Left hindlimb (tissue), 1 donor: ENCODE measurements at places on chromosomes 16 and 17.

DNA sequence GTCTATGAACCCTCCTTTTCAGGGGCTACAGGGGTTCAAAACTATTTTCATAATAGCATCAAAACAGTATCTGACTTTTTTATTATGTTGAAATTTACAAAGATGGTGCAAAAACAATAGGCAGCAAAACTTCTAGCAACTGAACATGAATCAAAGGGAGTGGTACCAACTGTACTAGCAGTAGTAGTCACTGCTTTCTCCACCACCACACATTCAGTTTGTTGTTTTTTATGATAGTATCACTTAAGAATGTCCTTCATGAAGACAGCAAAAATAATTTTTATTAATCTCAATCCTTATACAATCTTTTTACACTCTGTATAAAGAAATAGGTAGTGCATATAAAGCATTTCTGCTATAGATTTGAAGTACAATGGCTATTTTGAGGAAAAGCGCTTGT lies 47.6 kb downstream of the MED13 start:
- no peak for DNase-seq

DNA sequence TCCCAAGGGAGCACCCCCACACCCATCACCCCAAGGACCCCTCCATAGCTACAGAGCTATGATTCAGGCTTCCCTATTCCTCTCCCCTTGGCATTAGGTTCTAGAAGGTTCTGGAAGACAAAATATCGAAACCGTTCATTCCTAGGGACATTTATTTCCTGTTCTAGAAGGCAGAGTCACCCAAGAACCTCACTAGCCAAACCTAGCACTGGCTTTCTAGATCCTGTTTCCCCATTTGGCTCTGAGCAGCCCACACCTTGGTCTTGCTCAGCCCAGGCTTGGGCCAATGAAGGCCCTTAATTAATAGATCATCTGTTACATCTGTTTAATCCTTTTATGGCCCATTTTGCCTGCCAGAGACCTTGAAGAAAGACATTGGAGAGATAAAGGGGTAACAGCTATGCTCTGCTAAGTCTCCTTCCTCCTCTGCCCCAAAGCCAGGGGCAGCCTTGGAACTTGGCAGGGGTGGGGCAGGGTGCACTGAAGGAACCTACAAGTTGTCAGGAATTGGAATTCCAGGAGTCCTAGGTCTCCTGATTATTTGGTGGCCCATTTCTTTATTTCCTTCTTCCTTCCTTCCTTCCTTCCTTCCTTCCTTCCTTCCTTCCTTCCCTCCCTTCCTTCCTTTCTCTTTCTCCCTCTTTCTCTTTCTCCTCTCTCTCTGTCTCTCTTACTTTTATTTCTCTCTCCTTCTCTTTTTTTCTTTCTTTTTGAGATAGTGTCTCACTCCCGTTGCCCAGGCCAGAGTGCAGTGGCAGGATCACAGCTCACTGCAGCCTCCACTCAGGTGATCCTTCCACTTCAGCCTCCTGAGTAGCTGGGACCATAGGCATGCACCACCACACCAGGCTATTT lies 8.7 kb upstream of the FZD2 start:
- no peak for DNase-seq

GRCh38 chr17:39461926-39462569 lies 762 bp downstream of the CDK12 start:
- peak; percentile 81 for DNase-seq

GRCh38 chr16:79155904-79156303 lies 444.6 kb downstream of the MAF start:
- no peak for DNase-seq

DNA sequence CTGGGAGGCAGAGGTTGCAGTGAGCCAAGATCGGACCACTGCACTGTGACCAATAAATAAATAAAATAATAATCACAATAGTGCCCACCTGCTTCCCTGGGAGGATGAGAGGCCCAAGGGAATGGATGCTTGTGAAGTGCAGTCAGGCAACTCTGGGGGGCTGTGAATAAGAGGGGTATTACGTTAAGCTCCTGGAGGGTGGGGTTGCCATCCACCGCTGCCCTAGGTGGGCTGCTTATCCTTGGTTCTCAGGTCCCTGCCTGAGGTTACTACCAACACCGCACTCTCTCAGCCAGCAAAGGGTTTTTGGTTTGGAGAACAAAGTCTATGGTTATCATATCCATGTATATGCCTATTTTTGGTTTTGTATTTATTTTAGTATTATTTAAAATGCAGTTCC lies 48.6 kb upstream of the CBFA2T3 start:
- no peak for DNase-seq

DNA sequence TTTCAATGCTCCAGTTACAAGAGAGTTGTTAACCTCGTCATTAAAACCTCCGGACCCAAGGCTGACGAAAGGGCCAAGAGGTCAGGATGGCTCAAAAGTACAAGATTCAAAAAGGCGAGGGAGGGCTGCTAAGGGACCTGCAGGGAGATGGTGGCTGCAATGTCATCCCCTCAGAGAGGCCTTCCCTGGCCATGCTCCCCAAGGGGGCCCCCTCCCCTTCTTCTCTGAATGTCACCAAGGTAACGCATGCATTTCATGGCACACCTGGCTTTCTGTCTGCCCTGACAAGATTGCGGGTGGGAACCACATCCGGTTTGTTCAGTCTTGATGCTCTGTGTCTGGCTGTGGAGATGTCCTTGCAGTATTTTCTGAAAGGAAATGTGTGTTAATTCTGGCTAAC lies 89.9 kb downstream of the C16orf78 start:
- DNase-seq = no peak

DNA sequence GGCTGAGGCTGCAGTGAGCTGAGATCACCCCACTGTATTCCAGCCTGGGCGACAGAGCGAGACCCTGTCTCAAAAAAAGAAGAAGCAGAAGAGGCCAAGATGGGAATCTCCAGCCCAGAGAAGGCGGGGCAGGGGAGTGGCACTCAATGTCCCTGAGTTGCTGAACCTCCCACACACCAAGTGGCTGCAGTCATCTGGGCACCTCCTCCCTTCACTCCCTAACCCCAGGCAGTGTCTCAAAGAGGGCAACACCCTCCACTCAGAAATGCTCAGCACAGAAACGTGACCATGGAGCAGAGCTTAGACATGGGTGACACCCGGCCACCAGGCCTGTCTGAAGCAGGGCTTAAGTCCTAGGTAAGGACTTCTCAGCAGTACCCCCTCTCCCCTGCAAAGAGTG lies 36.3 kb upstream of the BCAR1 start:
- no peak for DNase-seq

- no peak for DNase-seq
Measured at GRCh38 chr16:67278773-67279295, 498 bp upstream of the PLEKHG4 start.

GRCh38 chr17:61833536-61834193 lies 29.7 kb downstream of the BRIP1 start:
- DNase-seq = no peak

- DNase-seq = no peak
Measured at GRCh38 chr16:55655381-55655896, 349 bp upstream of the SLC6A2 start.

- no peak for DNase-seq
Measured at GRCh38 chr16:48106446-48106845, 49.3 kb downstream of the ABCC12 start.

DNA sequence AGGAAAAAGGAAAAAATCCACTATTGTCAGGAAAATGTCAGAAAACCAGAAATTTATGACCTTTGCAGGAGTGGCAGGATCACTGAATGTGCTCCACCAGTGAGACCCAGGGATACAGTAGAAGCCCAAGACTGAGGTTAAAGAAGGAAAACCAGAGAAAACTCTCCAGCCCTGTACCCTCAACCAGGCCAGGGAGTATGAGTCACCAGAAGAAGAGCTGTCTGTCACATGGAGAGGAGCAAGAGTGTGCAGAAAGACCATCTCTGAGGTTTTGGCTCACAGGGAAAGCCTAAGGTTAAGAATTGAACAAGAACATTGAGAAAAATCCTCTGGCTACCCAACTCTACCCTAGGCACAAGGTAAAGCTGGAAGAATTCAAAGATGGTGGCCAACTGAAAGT lies 47.6 kb upstream of the MON1B start:
- DNase-seq = no peak

DNA sequence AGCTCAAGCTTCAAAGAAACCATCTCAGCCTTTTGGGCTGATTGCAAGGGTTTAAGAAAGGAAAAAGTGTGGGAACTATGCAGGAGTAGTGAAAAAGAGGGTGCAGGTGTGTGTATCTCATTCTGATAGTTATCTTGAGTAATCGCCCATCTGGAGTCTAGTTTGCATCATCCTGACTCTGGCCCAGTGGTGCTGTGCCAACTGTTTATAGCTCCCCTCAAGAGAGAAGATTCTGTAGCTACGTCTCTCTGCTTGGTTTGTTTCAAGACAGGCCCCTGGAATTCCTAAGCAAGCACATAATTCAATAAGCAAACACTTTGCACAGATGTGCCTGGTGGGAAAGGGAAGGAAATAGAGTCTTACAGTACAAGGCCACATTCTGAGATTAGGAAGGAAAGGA lies 144.4 kb downstream of the HAPSTR1 start:
- no peak for DNase-seq

DNA sequence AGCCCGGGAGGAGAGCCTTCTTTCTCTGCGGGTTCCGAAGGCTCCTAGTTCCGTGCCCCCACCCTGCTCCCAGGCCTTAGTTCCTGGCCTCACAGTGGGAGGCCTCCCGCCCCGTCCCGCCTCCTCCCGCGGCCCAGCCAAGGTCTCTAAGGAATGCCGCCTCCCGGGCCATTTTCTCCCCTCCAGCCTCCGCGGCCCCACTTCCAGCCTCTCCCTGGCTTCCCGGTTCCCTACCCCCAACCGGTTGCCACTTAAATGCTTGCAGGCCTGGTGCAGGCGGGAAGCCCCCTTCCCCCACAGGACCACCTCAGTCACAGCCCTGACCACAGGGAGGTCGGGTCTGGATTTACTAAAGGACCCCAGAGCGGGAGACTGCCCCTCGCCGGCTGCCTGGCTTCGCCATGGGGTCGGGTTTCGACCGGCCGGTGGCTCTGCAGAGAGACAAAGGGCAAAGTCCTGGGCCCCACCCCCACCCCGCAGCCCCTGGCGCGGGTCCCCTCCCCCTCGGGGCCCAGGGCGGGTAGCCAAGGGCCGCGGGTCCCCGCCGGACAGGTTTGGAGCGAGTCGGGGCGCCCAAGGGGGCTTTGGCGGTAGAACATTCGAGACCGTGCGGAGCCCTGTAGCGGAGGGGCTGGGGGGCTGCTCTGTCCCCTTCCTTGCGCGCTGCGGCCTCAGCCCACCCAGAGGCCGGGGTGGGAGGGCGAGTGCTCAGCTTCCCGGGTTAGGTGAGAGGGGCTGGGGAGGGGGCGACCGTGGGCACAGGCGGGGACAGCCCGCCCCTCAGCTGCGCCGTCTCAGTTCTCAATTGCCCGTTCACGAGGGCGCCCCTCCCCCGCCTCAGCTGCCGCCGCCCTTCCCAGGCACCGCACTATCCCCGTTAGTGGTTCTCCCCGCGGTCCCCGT lies 16.4 kb downstream of the IGF2BP1 start:
- peak; percentile 82 for DNase-seq

- DNase-seq = peak; percentile 61
Measured at GRCh38 chr16:87461466-87461991, 31.3 kb downstream of the ZCCHC14 start.

DNA sequence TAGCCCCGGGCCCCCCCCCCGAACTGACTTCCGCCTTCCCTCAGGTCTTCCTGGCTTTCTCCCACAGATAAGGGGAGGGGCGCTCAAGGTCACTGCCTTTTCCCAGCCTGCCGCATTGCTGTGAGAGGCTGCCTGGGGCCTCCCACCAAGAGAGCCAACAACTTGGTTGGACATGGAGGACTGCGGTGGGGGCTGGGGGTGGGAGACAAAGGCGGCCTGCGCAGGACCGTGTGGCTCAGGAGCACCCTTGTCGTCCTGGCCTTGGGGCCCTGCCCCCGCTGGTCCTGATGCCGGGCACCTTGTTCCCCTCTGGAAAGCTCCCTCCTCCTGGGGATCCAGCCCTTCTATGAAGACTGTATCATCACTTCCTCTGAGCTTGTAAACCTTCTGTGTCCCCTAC lies 105.6 kb upstream of the FOXF1 start:
- DNase-seq = no peak

GRCh38 chr17:66373944-66374817 lies 71.8 kb downstream of the PRKCA start:
- no peak for DNase-seq

DNA sequence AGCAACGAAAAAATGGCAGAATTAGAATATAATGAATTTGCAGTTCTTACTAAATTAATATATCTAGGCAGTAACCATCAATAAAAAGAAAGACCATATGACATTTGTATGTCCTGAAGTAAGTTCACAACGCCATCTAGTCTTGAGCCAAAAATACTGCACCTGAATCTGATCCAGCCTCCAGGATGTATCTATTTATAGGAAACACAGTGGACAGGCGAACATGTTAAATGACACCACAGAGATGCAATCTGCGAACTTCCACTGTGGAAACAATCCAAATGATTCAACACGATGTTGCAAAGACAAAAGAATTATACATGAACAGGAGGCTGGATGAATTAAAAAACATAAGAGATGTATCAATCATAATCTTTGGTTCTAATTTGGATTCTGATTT lies 197.6 kb downstream of the CDH13 start:
- no peak for DNase-seq

DNA sequence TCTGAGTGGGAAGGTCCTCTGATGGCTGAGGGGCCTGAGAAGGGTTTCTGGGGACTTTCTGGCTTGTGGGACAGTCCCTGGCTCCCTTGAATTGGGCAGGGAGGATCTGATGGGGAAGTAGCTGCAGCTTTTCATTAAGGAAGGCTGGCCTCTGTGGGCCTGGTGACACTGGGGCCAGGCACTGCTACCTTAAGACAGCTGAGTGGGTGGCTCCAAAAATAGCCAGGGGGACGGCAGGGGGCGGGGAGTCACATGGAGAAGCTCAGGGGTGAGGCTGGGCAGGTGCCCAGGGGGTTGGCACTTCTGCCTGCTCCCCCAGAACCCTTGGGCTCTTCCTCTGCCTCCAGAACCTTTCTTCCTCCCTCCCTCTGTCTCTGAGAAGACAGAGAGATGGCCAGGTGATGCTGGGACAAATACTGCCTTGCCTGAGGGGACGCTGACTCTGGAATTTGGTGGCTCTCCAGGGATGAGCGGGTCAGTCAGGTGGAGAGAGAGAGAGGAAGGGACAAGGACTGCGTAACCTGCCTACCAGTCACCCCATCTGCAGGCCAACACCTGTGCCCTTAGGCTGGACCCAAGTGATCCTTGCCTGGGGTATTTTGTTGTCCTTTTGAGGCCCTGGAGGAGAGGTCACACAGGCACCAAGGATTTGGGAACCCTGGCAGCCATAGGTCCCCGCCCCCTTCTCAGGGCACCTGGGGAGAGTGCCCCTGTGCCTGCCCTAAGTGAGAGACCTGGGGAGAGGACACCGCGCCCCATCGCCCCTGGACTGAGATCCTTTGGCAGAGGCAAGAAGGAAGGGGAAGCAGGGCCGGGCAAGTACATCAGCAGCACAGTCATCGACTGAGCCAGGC lies 1.7 kb upstream of the SGCA start:
- peak; percentile 29 for DNase-seq

DNA sequence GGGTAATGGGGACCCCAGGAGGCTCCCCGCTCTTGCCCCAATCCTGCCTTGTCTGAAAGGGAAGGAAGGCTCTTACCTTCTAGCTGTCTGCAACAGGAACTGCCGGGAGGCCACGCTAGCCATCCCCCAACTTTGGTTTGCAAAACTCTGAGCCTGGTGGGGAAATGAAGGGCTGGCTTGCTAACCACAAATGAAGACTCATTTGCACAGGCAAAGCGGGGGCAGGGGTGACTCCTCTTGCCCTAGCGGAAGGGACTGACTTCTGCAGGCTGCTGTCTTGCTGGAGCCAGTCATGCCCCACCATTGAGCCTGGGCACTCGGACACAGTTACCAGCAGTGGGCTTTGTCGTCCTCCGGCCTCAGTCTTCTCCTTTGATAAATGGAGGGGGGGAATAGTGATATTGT lies 52.6 kb downstream of the PLCG2 start:
- peak; percentile 46 for DNase-seq
